ENCODE measurements at places on chromosomes 11 and 22.

- DNase-seq: no peak
Measured at GRCh38 chr11:122715548-122716440, 60.3 kb downstream of the UBASH3B start.

GRCh38 chr11:86818462-86819192, 18.3 kb downstream of the PRSS23 start:
- no peak for DNase-seq

- DNase-seq: no peak
Measured at GRCh38 chr22:38193580-38193979, 8.2 kb upstream of the MAFF start.

- DNase-seq: no peak
Measured at GRCh38 chr11:56404393-56404792, 8.1 kb upstream of the OR5AL1 start.

DNA sequence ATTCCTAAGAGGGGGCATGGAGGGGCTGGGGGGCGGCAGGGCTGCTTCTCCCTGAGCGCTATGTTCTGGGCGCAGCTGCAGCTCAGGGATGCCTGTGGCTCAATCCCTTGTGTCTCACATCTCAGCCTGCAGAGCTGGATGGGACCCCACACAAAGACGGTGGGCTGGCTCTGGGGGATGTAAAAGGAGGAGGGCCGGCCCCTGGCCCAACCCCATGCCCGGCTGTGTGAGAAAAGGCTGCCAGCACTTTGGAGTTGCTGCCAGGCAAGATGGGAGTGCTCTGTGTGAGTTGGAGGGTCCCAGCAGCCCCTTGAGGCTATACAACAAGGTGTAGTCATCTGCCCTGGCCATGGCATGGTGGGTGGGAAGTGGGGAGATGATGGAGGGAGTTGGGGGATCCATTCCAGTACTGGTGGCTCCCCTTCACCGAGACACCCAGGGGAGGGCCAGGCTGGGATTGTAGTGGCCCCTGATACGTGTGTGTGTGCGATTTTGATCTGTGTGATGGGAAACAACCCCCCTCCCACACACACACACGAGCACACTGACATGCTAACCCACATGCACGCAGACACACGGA, 1.3 kb upstream of the TBX10 start:
- DNase-seq: no peak

- DNase-seq: no peak
Measured at GRCh38 chr22:50227579-50228215, 17.1 kb downstream of the TUBGCP6 start.

- no peak for DNase-seq
Measured at GRCh38 chr22:35460688-35461087, 60.7 kb downstream of the MCM5 start.

GRCh38 chr11:2814751-2815150, 70.8 kb downstream of the CDKN1C start:
- no peak for DNase-seq

- no peak for DNase-seq
Measured at GRCh38 chr22:43642319-43643206, 169.5 kb downstream of the EFCAB6 start.

DNA sequence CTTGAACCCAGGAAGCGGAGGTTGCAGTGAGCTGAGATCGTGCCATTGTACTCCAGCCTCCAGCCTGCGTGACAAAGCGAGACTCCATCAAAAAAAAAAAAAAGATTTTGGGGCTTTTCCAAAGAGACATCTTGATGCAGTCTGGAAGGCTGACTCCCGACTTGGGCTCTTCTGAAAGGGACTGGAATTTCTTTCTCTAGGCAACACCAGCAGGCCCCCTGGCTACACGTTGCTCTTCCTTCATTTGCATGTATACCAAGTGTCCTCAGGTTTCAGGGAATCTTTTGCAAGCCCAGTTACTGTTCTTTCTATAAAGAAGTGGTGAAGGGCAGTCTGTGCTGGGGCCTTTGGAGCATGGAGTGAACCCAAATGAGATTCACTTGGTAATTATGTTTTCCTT, 211.0 kb downstream of the GRIK4 start:
- no peak for DNase-seq

- DNase-seq: no peak
Measured at GRCh38 chr11:125404157-125404810, 91.8 kb downstream of the FEZ1 start.

- peak; percentile 48 for DNase-seq
Measured at GRCh38 chr11:119363851-119364590, 17.5 kb downstream of the USP2 start.

GRCh38 chr11:118007040-118007439, 20.8 kb downstream of the IL10RA start:
- no peak for DNase-seq

- peak; percentile 26 for DNase-seq
Measured at GRCh38 chr11:61516675-61517572, 8.4 kb downstream of the LRRC10B start.

- no peak for DNase-seq
Measured at GRCh38 chr11:83922318-83922717, 636.2 kb upstream of the CCDC90B start.

GRCh38 chr11:121376130-121376529, 76.0 kb upstream of the SORL1 start:
- DNase-seq: no peak

DNA sequence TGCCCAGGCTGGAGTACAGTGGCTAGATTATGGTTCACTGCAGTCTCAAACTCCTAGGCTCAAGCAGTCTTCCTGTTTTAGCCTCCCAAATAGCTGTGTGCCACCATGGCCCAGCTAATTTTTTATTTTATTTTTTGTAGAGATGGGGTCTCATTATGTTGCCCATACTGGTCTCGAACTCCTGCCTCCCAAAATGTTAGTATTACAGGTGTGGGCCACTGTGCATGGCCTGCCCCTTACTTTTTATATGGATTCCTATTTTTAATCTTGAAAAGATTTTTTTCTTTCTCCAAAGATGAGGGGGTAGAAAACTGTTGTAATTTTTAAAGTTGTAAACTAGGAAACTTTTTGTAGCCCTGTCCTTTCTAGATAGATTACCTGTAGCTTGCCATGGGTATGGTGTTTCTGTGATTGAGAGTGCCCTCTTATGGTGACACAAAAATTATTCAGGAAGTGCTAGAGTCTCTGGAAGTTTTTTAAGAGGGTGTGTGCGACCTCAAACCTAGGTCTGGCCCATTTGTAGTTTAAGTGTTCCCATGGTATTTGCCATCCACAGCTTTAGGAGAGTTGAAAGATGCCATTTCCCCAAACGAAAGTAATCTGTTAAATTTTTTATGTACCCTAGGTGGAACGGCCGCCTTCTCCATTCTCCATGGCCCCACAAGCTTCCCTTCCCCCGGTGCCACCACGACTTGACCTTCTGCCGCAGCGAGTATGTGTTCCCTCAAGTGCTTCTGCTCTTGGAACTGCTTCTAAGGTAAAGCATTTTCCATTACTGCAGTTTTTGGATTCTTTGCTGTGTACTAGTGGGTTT, 32.4 kb downstream of the MCAM start:
- DNase-seq: no peak

DNA sequence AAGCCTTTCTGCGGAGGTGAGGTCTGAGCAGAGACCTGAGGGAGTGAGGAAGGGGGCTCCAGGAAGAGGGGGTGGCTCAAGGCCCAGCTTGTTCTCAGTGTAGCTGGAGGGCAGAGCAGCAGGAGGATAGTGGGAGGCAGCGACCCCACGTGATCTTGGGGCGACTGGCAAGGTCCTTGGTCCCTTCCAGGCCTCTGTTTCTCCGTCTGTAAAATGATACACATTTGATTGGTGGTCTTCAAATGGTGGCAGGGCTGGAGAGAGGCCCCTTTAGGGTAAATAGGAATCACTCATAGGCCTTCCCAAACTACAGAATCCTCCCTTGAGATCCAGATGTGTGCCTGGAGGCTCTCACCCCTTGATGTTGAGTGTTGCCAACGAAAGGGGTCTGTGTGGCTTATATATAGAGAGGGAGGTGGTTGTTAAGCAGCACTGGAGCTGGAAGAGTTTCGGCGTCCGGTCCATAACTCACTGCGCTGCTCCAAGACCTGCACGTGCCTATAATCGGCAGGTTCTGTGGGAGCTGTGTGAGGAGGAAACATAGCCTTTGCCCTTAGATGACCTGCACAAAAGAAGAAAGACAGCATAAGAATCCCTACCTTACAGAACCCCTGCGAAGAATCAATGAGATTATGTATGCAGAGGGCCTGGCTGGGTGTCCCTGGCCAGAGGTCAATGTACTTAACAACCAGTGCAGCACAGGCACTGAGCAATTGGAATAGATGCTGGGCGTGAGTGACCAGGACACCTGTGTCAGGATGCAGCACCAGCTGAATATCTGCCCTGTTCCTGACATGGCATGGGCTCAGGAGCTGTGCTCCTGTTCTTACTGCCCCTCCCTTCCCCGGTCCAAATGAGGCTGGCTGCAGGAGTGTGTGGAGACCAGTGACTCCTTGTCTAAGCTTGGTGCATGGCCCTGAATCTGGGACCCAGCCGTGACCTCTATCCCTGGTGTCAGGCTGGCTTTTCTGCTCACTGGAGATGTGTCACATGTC, 28.7 kb downstream of the OTOG start:
- no peak for DNase-seq

DNA sequence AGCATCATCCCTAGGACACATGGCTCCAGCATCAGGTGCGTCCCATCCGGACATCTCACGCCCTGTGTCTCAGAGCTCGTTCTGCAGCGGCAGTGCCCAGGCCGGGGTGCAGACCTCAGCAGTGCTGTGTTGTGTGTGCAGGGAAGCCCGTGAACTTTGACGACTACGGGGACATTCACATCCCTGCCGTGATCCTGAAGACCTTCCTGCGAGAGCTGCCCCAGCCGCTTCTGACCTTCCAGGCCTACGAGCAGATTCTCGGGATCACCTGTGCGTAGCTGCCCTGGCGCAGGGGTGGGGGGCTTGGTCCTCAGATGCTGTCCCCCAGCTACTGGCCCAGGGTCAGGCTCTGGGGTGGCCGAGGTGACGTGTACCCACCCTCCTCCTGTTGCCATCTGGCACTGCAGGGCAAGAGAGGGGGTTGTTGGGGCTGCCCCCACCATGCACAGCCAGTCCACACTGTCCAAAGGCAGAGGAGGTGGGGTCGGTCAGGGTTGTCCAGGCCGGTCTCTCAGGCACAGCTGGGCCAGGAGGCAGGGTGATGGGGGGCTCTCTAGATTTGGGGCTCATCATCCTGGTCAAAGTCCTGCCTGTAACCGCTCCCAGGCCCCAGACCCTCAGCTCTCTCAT, 96.5 kb downstream of the ARHGAP8 start:
- no peak for DNase-seq

- DNase-seq: no peak
Measured at GRCh38 chr22:25566186-25566897, 1.9 kb downstream of the GRK3 start.

- DNase-seq: no peak
Measured at GRCh38 chr22:38943201-38943600, 14.2 kb upstream of the APOBEC3A start.

- no peak for DNase-seq
Measured at GRCh38 chr11:82778776-82779175, 45.1 kb upstream of the FAM181B start.

DNA sequence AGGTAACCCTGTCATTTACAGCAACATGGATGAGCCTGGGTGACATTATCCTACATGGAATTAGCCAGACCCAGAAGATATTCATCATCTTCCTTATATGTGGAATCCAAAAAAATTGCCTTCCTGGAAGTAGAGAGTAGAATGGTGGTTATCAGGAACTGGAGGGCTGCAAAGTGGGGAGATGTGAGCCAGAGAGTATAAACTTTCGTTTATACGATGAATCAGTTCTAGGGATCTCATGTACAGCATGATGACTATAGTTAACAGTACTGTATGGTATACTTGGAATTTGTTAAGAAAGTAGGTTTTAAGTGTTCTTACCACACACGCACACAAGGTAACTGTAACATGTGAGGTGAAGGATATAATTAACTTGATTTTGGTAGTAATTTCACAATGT, 79.1 kb downstream of the TBC1D22A start:
- no peak for DNase-seq

DNA sequence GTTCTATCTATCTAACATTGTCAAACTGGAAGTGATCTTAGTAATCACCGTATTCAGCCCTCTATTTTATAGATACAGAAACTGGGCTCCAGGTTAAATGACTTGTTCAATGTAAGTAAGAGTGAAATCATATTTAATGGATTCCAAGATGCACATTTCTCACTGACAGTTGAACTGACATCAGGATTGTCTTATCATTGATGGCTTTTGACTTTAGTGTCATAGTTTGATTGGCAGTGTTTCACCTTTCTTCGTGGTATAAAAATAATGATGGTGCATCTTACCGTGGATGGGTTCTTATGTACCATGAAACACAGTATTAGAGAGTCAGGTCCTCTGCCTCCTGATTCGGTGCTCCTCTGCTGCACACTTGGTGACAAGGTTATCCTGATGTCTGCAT, 123.1 kb downstream of the NCAM1 start:
- no peak for DNase-seq

- DNase-seq: no peak
Measured at GRCh38 chr22:19576460-19577421, 52.5 kb upstream of the CLDN5 start.

- no peak for DNase-seq
Measured at GRCh38 chr11:124344346-124344745, 24.3 kb upstream of the OR8D2 start.

GRCh38 chr11:21415606-21416005, 746.2 kb downstream of the NELL1 start:
- no peak for DNase-seq

DNA sequence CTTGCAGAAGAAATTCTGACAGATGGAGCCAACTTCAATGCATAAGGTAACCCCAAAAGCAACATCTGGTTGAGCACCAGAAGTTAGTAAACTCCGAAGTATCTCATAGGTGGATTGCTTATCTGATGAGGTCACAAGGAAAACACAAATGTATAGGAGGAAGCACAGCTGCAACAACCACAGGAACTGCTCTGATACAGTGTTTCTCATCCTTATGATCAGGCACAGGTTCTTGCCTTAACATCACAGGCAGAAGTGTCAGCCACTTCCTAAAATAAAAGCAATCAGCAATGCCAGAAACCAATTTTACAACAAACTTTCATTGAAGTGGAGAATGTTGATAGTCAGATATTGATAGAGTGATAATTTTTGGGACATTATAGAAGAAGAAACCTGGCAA, 530.3 kb upstream of the FAT3 start:
- DNase-seq: no peak

DNA sequence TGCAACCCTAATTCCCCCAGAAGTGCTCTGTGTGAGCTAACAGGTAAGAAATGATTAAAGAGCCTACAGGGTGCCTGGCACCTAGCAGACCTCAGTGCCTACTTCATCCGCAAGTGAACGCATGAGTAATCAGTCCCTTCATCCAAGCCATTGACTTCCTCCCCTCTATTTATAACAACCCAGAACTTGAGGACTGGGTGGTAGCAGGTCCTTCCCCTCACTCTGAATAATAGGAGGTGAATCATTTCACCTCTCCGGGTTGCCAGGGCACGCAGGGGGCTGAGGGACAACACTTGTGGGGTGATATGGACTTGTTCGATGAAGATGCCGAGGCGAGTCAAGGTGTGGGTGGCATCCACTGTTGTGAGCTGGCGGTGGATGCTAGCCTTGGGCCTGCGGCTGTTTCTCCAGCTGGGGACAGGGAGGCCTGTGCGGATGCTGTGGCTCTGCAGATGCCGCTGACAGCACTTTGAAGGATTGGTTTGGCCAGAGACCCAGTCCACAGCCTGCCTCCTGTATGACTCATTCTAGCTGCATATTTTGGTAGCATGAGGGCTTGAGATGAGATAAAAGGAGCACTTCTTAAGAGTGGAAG, 11.7 kb upstream of the SORL1-AS1 start:
- DNase-seq: peak; percentile 54

All from T follicular helper cell (primary cell).